ENCODE measurements at places on chromosomes 1 and 21. TPM values are rescaled to one million over a fixed set of nuclear protein-coding genes. Genes with fewer than 3 reads are reported as not detected.

DNA sequence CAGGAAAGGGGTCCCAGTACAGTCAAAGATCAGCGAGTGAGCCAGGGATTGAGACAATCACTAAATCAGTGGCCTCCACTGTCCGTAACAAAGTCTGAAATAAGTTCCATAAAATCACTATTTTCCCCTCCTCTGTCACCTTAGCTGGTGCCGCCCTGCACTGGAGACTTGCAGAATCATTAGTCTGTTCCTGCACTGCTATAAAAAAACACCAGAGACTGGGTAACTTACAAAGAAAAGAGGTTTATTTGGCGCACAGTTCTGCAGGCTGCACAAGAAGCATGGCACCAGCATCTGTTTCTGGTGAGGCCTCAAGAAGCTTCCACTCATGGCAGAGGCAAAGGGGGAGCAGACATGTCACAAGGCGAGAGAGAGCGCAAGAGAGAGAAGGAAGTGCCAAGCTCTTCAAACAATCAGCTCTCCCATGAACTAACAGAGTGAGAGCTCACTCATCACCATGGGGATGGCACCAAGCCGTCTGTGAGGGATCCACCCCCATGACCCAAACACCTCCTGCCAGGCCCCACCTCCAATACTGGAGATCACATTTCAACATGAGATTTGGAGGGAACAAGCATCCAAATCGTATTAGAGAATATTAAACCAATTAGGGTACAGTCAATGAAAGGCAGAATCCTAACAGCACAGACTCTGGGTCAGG is 129.8 kb upstream of the TIAM1 start:
- no peaks in the 10 kb centered on the region for H3K4me1 ChIP-seq
- no peak for DNase-seq
- no peaks in the 10 kb centered on the region for H3K27me3 ChIP-seq
- H3K4me3 ChIP-seq, result no peak overlapping the region
- H3K36me3 ChIP-seq, result no peaks in the 10 kb centered on the region

Gene WRAP73
- 9.4 TPM for total RNA-seq

Gene OR10J1
- not detected for total RNA-seq

Gene FAM167B
- total RNA-seq, result 2.3 TPM

GRCh38 chr1:64474665-64475439 is 4.9 kb downstream of the CACHD1 start:
- H3K36me3 ChIP-seq, result no peaks in the 10 kb centered on the region
- peaks cover 4% of the 10 kb centered on the region for H3K27me3 ChIP-seq
- H3K4me3 ChIP-seq, result no peak overlapping the region
